ENCODE measurements at places on chromosomes 3 and 15.

- no peak for DNase-seq
These were observed 8.4 kb upstream of the GSK3B start for GRCh38 chr3:120102674-120103073.

- DNase-seq: no peak
These were observed 74.9 kb downstream of the CEMIP start for GRCh38 chr15:80854104-80854503.

DNA sequence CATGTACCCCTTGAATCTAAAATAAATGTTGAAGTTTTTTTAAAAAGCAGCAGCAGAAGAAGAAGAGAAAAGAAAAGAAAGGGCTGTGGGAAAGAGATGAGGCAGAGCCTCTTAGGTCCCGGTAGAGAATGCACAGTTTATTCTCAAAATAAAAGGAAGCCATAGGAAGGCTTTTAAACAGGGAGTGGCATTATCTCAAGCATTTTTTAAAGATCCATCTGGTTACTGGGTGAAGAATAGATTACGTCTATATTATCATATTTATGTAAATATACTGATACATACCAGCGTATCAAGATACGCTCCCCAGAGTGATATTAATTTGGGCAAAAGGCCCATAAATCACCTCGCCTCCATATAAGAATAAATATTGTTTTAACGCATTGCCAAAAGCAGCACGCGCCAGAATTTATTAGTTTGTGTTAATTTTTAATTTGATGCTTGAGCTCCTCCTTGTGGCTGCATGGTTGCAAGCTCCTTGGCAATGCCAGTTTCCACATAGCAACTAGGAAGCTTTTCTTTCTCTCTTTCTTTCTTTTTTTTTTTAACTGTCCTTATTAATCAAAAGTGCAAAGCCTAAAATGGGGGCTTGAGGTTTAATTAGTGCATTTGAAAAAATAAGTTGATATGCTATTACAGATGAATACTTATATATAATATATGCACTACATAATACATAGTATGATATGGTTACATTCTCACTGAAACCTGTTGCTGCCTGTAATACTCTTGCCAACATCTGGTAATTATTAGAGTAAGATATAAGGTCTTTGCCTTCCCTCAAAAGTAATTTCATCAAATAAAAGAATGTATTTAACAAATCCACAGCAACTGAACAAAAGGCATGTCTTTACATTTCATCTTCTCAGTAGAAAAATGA, 242.8 kb upstream of the UBE2E2 start:
- DNase-seq: no peak

DNA sequence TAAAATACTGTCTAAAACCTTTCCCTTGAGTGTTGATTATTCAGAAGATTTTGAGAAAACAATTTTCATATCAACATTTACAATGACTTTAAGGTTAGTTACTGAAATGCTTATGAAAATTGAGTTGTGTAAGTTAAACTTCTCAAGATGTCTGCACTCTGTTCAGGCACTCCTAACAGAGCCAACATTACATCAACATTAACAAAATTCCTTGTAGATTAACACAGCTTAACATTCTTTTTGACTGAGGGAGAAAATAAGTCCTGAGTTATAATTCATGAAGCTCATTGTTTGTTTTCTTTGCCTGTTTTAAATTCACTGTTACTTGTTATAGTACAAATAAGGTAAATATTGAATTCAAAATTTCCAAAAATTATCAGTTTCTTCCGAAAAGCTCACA, 9.0 kb downstream of the ACKR4 start:
- no peak for DNase-seq

- DNase-seq: no peak
These were observed 262.4 kb downstream of the SLC9A9 start for GRCh38 chr3:143585720-143586456.

DNA sequence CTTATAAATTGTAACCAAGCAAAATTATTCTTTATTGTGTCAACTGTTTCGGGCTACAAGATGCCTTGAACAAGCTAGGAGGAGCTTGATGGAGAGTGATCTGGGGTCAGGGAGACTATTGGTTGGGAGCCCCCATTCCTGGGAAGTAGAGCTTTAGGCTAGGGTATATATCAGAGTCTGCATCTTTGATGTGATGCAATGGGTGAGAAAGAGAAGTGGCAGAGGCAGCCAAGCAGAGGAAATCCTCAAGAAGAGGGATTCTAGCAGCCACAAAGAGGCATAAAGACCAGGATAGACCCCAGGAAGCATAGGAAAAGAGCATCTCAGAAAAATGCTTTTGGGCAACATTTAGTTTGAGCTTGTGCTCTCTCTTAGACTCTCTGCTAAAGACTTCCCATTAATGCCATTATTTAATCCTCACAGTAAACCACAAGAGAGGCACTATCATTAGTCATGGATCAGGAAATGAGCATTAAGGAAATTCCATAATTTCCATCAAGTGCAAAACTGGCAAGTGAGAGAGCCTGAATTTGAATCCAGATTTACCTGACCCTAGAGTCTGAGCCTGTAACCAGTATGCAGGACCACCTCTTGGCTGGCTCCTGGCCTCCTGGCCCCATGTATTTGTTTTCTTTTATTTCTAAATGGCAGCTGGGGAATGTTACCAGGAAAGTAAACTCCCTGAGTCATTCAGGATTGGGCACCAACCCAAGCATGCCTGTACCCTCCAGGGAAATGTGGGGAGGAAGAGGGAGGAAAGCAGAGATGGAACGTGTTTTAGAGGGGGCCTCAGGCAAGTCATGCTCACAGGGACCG, 118.7 kb downstream of the RPL22L1 start:
- DNase-seq: no peak

GRCh38 chr15:58703610-58704009, 45.9 kb downstream of the ADAM10 start:
- DNase-seq: no peak

DNA sequence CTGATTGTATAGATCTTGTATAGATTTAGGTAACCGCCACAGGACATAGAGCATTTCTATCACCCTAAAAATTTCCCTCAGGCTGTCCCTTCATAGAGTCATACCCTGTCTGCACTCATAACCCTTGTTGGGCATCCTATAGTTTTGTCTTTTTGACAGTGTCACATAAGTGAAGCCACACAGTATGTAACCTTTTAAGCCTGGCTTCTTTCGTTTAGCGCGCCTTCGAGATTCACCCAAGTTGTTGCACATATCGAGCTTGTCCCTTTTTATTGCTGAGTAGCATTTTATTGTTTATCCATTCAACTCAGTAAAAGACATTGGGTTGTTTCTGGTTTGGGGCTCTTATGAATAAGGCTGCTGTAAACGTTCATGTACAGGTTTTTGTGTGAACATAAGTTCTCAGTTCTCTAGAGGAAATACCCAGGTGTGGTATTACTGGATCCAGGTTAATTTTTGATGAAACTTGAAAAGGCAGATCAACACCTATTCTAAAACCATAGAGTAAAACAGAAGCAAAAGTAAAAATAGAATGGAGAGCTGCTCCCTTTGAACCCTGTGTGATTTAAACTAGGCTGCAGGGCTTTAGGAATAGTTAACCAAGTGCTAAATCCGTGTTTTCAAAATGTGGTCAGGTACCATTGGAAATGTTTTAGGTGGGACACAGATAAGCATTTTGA, 49.5 kb downstream of the CD86 start:
- no peak for DNase-seq

DNA sequence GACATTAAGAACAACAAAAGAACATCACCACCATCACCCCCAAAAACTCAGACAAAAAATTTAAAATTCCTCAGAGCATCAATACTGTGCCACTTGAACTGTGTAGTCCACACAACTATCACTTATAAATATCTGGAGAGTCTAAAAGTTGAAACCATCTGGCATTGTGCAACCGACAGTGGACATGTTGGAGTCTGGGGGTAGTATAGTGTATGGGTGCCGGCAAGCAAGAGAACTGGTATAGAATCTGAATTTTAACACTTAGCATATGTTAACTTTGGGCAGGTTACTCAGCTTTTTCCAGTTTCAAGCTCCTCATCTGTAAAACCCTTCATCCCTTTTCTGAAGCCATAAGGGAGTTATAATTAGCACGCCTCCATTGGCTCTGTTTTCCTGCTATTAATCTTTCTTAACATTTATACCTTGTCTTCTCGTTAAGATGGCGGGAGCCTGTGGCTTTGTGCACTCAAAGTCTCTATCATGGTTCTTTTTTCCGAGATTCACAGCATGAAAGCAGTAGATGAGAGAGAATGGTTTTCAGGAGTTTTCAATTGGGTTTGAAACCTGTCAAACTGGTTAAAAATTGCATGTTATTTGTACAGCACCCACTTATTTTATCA, 255.7 kb upstream of the TBL1XR1 start:
- no peak for DNase-seq

- DNase-seq: no peak
These were observed 491.7 kb downstream of the ZIC1 start for GRCh38 chr3:147900851-147901250.

DNA sequence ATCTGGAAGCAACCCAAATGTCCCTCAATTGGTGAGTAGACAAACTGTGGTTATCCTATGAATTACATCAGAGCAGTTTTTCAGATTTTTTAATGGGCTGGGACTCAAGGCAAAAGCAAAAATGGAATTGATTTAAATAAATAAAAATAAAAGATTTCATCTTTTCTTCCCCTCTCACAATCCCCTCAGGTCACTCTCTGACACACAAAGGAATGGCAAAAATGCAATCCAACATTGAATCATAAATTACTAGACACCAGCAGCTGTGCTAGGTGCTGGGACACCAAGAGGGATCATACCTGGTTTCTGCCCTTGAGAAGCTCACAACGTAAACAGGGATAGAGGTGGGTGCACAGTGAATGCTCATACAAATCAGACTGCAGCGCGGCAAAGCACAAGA, 58.8 kb downstream of the CPN2 start:
- DNase-seq: no peak

- DNase-seq: no peak
These were observed 200.5 kb downstream of the STT3B start for GRCh38 chr3:31733234-31733667.

DNA sequence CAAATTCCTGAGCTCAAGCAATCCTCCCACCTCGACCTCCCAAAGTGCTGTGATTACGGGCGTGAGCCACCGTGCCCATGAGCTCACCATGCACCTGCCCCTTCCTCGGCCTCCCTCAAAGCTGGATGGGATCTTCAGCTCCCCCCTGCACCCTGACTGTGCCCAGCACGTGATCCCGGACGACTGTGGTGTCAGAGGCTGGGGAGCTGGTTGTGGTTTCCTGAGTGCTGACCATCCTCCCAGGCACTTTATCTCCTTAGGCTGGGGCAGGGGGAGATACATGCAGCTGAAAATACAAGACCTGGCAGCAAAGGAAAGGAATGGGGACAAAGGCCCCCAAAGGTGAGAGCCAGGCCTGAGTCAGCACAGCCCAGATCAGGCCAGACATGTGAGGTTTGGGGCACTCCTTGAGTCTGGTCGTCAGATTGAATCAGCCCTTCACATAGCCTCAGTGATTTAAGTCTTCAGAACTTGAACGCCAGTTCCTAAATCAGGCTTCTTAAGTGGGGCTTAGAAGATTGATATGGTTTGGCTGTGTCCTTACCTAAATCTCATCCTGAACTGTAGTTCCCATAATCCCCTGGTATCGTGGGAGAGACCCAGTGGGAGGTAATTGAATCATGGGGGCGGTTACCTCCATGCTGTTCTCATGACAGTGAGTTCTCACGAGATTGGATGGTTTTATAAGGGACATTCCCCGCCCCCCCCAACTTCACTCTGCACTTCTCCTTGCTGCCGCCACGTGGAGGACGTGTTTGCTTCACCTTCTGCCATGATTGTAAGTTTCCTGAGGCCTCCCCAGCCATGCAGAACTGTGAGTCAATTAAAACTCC, 35.8 kb downstream of the PRKCD start:
- DNase-seq: no peak

- DNase-seq: peak; percentile 14
These were observed 29.8 kb downstream of the IRAK2 start for GRCh38 chr3:10194328-10195071.

- DNase-seq: no peak
These were observed 202.6 kb downstream of the VGLL3 start for GRCh38 chr3:86788371-86788770.

DNA sequence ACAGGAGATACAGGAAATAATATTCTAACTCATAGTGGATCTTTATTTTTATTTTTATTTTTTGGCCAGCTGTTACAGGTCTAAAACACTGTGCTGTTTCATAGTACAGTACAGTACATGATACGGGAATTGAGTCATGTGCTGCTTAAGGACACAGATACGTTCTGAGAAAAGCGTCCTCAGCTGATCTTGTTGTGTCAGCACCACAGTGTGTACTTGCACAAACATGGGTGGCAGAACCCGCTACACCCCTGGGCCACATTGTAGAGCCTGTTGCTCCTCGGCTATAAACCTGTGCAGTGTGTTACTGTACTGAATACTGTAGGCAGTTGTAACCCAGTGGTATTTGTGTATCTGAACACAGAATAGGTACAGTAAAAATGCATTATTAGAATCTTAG, 183.4 kb downstream of the OR4M2 start:
- DNase-seq: no peak

GRCh38 chr3:181009225-181009624, 19.7 kb upstream of the DNAJC19 start:
- DNase-seq: no peak

- DNase-seq: no peak
These were observed 8.3 kb downstream of the SOX14 start for GRCh38 chr3:137772214-137772955.

DNA sequence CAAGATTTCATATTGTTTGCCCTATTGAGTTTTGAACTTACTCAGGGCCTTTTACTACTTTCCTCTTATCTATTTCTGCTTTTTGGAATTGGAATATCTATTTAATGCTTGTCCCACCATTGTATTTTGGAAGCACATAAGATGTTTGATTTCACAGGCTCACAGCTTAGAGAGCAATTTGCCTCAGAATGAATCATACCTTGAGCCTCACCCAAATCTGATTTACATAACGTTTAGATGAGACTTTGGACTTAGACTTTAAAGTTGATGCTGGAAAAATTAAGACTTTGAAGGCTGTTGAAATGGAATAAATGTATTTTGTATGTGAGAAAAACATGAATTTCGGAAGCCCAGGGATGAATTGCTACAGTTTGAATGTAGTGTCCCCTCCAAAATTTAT, 458.9 kb downstream of the CNTN6 start:
- no peak for DNase-seq

DNA sequence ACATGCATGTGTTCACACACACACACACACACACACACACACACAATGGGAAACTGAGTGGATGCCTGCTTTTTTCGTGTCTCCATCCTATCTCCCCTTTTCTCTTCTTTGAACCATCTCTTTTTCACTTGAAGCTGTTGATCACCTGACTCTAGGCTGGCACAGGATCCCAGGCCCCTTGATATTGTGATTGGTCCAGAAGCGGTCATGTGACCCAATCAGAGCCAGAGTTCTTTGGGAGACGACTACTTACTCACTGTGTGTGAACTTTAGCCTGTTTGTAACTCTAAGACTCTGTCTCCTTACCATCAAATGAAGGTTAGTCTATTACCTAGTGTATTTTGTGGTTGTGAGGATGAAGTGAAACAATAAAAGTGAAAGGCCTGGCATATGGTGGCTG, 172.9 kb downstream of the ADAMTS9 start:
- DNase-seq: no peak

Data from effector CD8-positive, alpha-beta T cell (primary cell).